ENCODE measurements at places on chromosomes 16 and 17. TPM values are rescaled to one million over a fixed set of nuclear protein-coding genes. Genes with fewer than 3 reads are reported as not detected.

- DNase-seq, result no peak
Observed at GRCh38 chr16:2963074-2963722, 877 bp upstream of the KREMEN2 start.

NEUROD2 gene
- not detected for total RNA-seq

ATP2A3 gene
- 0.03 TPM for total RNA-seq

DNA sequence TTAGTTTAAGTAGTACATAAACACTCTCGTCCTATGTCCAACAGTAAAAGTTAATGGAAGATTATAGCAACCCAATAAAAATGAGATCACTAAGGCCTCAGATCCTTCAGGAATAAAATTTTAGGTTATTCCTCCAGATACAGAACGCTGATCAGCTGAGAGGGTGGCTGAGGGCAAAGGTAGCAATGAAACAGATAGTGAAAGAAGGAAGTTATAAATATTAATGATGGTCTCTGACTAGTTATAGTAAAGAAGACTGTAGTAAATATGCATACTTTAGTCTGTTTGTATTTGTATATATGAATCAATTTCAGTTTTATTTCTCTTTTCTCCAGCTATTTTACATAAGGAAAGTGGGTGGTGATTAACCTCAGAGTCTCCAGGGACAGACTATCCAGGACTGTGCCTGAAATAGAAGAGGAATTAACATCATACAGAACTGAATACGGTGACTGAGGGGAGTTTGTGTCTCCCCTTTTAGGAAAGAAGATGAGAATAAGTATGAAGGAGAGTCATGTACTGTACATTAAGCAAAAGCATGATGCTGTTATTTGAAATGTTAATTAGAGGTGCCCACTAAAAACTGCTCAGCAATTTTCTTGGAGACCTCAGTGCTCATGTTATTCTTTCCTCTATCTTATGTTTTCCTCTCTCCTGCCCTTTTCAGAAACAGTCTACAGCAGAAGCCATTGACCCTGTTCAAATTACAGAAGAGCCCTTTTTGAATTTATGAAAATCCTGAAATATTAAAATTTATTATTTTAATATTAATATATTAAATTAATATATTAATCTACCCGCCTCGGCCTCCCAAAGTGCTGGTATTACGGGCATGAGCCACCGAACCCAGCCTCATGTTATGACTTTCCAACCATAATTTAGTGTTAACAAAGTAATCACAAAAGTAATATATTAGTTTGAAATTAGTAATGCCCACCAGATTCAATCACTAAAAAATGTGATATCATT lies 36.5 kb upstream of the DHRS7B start:
- DNase-seq, result no peak

- DNase-seq, result no peak
Observed at GRCh38 chr17:63816669-63817068, 10.6 kb upstream of the PSMC5 start.

LSM12 gene
- total RNA-seq, result 92.3 TPM

- no peak for DNase-seq
Observed at GRCh38 chr16:27273330-27273669, 4.7 kb upstream of the NSMCE1 start.

GRCh38 chr17:66549731-66550207 lies 247.4 kb downstream of the PRKCA start:
- peak; percentile 87 for DNase-seq

DNA sequence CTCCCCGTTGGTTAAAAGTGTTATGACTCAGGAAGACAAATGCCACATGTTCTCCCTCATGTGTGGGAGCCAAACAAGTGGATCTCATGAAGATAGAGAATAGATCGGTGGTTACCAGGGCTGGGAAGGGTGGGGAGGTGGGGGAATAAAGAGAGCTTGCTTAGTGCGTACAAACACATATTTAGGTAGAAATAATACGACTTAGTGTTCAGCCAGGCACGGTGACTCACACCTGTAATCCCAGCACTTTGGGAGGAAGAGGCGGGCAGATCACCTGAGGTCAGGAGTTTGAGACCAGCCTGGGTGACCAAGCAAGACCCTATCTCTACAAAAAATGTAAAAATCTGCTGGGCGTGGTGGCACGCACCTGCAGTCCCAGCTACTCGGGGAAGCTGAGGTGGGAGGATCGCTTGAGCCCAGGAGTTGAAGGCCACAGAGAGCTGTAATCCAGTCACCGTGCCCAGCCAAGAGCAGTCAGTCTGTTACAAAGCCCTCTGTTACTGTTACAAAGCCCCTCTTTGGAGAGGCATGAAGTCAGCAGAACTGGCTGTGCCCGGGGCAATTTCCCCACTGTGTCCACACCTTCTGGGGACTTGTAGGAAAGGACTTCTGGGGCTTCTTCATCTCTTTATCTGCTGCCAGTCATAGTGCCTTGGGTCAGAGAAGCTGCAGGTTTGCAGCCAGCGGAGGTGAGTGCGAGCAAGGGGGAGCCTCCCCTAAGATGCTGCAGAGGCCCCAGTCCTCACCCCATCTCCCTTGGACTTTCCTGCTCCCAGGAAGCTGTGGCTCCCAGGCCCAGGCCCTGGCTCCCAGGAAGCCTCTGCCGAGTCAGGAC lies 4.3 kb upstream of the ALDH3A1 start:
- peak; percentile 7 for DNase-seq

DNA sequence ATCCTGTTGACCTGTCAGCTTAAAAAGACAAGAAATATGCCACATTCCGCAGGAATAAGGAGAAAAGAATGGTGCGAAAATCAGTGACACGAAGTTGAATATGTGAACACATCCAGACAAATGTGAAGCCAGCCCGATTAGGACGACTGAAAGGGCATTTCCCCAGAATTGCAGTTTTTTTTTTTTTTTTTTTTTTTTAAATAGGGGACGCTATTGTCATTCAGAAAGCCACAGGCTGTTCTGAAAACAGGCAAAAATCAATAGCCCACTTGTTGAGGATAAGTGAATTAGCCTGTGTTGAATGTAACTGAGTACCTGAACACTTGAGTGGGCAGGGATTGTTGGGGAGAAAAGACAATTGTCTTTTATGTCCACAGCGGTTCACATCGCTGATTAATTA lies 507.1 kb downstream of the WWOX start:
- DNase-seq, result no peak

- no peak for DNase-seq
Observed at GRCh38 chr16:4505356-4506147, 29.4 kb downstream of the HMOX2 start.

DNA sequence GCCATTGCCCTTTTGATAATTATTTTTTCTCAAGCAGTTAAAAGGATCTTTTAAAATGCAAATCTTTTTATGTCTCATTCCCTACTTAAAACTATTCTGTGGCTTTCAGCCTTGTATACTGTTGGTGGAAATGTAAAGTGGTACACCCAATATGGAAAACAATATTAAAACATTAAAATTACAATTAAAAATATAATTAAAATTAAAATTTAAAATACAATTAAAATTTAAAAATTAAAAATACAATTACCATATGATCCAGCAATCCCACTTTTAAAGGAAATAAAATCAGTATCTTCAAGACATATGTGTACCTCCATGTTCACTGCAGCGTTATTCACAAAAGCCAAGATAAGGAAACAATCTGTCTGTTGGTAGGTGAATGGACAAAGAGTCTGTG lies 340.8 kb upstream of the TOM1L1 start:
- DNase-seq, result no peak

OR1A1 gene
- total RNA-seq, result not detected
